ENCODE measurements at places on chromosomes 13 and 19.
A peak's percentile ranks its signal among the peaks of the same experiment; 100 is the strongest.

DNA sequence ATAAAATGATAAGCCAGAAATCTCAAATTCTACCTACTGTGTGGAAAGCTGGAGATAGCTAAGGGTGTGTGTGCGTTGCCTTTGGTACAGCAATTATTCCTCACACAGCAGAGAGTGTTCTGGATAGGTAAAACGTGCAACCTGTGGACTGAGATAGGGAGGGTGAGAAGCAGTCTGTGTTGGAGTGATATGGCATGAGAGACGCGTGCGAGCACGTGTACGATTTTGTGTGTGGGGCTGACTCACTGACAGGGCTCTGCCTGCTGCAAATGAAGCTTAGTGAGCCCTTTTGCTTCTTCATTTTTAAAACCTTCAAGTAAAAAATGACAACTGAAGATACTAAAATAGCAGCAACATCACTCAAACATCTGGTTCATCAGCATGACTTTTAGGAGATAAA is 35.7 kb upstream of the SLC10A2 start:
- DNase-seq = no peak

DNA sequence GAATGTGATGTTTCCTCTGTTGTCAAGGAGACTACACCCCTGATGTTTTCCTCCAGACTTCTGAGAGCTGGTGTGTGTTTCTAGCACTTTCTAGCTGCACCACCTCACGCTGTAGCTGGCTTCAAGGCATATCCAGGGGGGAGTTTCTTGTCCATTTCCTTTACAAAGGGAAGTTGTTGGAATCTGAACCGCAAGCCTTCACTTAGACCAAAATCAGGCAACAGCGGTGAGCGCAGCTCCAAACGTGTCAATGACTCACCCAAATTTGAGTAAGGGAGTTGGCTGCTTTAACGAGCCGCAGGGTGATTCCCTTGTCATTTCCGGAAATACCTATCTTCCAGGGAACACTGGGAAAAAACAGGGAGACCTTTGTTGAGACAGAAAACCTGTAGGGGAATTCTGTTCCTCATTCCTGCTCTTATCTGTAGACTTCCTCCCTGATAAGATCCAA is 2.5 kb downstream of the LDLR start:
- DNase-seq = peak; percentile 96

DNA sequence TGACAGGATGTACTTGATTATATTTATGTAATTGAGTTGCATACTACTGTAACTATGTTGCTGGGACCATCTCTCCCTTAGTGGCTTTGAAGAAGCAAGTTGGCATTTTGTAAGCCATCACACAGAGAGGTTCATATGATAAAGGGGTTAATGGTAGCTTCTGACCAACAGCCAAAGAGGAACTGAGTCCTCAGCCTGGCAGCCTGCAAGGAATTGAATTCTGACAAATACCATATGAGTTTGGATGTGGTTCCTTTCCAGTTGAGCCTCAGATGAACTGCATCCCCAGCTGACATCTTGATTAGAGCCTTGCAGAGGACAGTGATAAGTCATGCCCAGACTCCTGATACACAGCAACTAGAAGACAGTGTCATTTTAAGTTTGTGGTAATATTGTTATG is 8.6 kb upstream of the MYCBP2 start:
- no peak for DNase-seq

DNA sequence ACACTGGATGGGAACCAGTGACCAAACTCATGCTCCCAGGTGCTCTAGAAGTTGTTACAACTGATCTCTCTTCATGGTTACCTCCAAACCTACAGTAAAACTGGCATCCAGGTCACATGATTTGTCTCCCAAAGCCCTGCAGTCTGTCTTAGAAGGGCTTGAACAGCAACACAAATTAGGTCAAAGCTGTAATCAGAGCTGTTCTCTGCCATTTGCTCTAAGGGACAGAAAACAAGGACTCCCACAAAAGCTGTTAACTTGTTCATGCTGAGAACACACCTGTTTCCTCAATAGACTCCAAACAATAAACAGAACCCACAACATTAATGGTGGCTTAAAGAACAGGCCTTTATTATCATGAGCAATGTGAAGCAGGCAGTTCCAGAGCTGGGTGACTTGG is 8.0 kb downstream of the ZNF671 start:
- DNase-seq = no peak

- DNase-seq = no peak
Observed at GRCh38 chr19:23571175-23571574, 115.8 kb downstream of the ZNF675 start.

DNA sequence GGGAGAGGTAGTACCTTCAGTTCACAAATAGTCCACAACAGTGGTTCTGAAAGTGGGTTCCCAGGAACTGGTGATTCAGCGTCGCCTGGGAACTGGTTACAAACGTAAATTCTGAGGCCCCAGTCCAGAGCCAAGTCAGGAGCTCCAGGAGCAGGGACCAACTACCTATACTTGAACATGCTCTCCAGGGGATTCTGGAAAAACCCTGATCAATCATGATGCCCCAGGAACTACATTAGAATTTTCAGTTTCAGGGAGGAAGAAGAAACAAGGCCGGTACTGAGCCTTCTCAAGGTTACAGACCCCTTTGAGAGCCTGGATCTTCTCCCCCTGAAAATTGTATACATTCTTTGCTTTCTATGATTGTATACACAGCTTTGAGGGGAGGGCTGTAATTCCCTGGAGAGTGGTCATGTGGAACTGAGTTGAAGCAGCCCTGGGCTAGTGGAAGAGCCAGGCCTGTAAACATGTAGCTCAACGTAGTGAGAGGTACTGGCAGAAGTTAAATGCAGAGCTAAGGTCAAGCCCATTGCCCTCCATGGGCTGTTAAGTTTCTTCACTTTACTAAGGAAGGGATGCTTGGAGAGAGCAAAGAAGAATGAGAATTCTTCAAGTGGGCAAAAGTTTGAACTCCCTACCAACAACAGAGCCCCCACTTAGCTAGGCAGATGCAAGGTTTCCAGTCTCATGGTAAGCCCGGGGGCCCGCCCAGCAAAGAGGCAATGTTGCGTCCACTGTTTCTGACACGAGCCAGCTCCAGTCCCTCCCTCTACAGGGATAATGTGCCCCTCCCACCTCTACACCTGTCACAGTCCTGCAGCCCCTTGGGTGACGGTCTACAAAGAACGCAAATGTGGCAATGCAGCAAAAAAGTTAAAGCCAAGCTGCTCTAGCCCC is 17.0 kb downstream of the DOCK9 start:
- no peak for DNase-seq
